Dorsolateral prefrontal cortex (tissue), 122 donors: ENCODE measurements at places on chromosomes 7 and 10.

GRCh38 chr10:11616021-11616420, 4.6 kb upstream of the USP6NL start:
- no peak for DNase-seq

DNA sequence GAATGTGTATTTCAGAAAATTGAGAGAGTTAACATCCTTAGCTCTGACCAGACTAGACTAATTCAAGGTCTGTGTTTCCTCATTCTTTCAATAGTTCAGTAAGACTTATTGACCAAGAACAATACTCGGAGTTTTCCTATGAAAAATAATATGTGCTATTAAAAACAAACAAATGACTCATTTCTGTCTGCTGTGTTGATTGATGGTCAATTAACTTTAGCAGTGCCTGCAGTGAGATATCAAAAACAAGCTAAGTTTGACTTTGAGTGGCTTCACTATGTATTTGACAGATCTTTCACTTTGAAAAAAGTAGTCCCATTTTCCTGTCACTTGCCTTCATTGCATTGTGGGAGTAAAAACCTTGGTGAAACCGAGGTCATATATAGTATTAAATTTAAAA, 91.0 kb downstream of the GNAT3 start:
- DNase-seq = no peak

DNA sequence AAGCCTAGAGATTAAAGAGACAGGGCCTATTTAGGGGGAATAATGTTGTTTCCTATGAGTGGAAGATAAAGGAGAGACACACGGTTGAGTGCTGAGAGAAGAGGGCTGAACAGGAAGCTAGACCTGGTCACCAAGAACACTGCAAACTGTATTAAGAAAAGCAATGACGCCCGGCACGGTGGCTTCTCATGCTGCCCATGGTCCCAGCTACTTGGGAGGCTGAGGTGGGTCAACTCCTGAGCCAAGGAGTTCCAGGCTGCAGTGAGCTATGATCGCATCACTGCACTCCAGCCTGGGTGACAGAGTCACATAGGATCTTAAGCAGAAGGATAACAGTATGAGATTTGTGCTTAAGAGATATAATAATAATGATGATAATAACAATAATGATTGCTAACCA, 19.7 kb upstream of the OTUD1 start:
- DNase-seq = no peak

- no peak for DNase-seq
Observed at GRCh38 chr10:112960151-112960681, 10.2 kb downstream of the TCF7L2 start.

GRCh38 chr7:4137552-4137951, 544.5 kb upstream of the FOXK1 start:
- no peak for DNase-seq

DNA sequence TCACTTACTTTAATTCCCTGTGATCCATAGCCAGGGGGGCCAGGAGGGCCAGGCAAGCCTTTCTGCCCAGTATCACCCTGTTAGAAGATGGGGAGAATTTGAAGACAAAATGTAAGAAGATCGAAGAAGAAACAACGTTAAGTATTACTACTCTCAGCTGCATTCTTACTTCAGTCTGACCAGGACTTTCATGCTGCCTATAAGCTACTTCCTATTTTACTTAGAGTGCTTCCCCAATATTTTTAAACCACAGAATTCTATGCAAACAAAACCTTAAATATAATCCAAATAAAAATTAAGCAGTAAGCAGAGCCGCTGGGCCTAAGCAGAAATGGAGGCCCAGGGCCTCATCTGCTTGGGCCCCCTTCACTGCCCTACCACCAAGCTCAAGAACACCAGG, 117.8 kb downstream of the COL28A1 start:
- no peak for DNase-seq

DNA sequence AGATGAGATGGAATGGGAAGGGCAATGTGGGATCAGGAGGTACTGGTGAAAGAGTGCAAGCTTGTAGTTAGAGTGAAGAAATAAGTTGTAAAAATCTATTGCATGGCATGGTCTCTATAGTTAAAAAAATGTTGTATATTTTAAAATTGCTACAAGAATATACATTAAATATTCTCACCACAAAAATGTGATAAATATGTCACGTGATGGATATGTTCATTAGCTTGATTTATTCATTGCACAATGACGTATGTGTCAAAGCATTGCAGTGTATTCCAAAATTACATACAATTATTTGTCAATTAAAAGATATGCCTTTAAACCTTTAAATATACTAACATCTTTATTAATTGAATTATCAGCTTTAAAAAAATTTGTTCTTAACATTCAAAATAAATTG, 1607.1 kb downstream of the REEP3 start:
- DNase-seq = no peak

GRCh38 chr10:51602326-51602725, 97.1 kb downstream of the CSTF2T start:
- no peak for DNase-seq

GRCh38 chr10:68403701-68404100, 3.4 kb downstream of the RUFY2 start:
- no peak for DNase-seq

DNA sequence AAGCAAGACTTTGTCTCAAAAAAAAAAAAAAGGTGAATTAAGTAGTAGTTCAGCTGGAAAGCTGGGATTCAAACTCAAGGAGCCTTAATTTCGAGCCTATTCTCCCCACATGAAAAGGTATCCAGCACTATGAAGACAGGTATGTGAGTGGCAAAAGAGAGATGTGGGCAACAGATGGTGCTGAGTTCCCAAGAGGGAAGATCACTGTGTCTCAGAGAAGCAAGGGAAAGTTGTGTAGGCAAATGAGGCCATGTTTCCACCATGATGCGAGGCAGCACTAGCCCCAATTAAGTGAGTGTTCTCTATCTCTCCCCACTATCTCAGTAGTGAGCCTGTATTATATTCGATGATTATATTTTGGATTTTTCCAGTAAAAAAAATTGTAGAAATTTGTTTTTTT, 19.8 kb upstream of the ST7 start:
- DNase-seq = no peak

- DNase-seq = no peak
Observed at GRCh38 chr10:95651346-95652060, 5.0 kb downstream of the ALDH18A1 start.

DNA sequence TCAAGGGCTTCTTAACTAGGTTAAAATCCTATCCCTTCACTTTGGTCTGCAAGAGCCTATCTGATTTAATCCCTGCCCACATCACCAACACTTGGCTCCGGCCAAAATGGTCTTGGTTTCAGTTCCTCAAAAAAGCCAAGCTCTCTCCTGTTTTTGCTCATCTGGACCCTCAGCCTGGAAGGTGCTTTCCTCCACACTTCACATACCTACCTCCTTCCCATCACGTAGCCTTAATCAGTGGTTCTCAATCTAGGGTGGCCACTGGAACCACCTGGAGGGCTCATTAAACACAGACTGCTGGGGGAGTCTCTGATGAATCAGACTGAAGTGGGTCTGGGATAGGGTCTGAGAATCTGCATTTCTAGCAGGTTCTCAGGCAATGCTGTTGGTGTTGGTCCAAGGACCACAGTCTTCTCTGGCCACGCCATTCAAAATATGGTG, 227.0 kb upstream of the AOAH start:
- no peak for DNase-seq

- no peak for DNase-seq
Observed at GRCh38 chr7:123571684-123572083, 14.1 kb upstream of the NDUFA5 start.

GRCh38 chr7:39321245-39321644, 245.0 kb upstream of the YAE1 start:
- DNase-seq = no peak

GRCh38 chr7:81638198-81638597, 131.6 kb downstream of the HGF start:
- no peak for DNase-seq

GRCh38 chr10:124996127-124996853, 54.4 kb downstream of the ZRANB1 start:
- no peak for DNase-seq

GRCh38 chr10:89344156-89344555, 16.4 kb downstream of the IFIT3 start:
- DNase-seq = no peak

GRCh38 chr10:14276210-14276609, 54.5 kb downstream of the FRMD4A start:
- DNase-seq = no peak

GRCh38 chr10:17161775-17162174, 32.2 kb upstream of the CUBN start:
- DNase-seq = no peak

DNA sequence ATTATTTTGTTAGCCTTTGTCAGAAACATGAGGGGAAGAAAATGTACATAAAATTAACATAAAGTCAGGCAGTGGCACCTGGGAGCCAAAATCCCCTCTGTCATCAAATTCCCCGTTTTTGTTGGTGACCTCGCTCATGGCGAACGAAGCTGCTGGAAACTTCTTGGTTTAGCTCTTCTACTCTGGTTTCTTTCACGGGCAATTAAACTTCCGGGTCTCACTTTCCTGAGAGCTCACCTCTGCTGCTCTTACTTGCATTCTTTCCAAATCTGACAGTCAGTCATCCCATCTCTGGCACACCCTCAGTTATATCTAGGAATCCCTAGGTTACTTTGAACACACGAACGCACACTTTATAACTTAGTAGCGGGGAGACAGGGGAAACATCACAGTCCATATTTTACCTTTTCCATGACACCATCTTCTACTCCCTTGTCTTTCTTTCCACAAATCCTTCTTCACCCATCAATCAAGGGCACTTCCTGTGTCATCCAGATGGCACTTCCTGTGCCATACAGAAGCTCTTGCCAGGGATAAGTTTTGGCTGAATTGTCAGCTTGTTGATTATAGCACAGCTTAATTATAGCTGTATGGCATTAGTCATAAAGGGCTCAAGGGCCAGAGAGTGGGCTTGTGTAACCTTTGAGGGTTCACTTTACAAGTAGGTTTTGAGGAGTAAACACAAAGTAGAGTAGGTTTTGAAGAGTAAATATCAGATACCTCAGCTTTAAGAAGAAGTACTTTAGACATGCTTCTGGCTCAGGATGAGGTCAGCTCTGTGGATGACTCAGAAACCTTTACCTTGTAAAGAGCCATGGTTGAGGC, 105.1 kb downstream of the GATA3 start:
- no peak for DNase-seq

GRCh38 chr7:71707041-71707440, 575.1 kb downstream of the GALNT17 start:
- DNase-seq = no peak

DNA sequence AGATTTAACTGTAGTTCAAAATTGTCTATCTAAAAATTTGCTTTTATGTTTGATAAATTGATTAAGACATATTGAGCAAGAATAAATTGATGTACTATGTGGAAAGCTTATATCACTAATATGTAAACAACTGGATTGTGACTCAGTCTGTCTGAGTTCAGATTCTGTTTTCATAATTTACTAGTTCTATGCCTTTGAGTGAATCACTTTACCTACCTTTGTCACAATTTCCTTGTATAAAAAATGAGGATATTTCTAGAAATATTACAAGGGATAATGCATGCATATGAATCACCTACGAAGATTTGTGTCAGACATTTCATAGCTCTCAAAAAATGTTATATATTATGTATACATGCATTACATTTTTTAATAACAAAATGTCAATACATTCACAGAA, 245.1 kb upstream of the ZWINT start:
- DNase-seq = no peak

DNA sequence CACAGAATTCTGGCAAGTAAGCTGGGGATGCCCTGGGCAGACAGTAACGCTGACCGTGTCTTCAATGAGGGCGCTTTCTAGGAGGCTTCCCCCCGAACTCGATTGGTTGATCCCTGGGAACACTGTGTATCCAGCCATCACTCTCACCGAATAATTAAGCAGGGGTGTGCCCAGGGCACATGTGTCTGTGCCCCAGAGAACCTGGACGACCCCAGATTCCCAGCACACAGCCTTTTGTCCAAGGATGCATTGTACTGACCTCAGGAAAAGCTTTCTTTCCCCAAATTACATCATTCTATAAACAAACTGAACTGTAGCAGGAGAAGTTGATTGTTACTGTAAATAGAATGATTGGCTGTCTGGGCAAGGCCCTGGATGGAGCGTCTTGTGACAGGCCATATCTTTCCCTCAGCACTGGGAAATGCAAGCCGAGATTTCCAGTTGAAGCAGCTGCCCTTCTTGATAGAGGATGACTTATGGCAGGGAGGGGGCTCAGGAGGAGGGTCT, 6.6 kb upstream of the DEPP1 start:
- DNase-seq = no peak

DNA sequence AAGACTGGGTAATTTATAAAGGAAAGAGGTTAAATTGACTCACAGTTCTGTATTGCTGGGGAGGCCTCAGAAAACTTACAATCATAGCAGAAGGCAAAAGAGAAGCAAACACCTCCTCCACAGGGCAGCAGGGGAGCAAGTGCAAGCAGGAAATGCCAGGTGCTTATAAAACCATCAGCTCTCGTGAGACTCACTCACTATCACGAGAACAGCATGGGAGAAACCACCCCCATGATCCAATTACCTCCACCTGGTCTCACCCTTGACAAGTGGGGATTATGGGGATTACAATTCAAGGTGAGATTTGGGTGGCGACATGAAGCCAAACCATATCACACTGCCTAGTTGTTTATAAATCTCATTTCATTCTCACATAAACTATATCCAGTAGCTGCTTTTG, 28.0 kb upstream of the CPN1 start:
- no peak for DNase-seq

GRCh38 chr10:27746397-27747095, 927 bp upstream of the MKX start:
- DNase-seq = no peak
